NCI-H2171 treated with DMSO at 0.1 percent for 48 hours (cell line): ENCODE measurements at places on chromosomes 5 and 9.
A peak's percentile ranks its signal among the peaks of the same experiment; 100 is the strongest.

GRCh38 chr5:1510151-1510561 is 13.6 kb downstream of the LPCAT1 start:
- DNase-seq: no peak

DNA sequence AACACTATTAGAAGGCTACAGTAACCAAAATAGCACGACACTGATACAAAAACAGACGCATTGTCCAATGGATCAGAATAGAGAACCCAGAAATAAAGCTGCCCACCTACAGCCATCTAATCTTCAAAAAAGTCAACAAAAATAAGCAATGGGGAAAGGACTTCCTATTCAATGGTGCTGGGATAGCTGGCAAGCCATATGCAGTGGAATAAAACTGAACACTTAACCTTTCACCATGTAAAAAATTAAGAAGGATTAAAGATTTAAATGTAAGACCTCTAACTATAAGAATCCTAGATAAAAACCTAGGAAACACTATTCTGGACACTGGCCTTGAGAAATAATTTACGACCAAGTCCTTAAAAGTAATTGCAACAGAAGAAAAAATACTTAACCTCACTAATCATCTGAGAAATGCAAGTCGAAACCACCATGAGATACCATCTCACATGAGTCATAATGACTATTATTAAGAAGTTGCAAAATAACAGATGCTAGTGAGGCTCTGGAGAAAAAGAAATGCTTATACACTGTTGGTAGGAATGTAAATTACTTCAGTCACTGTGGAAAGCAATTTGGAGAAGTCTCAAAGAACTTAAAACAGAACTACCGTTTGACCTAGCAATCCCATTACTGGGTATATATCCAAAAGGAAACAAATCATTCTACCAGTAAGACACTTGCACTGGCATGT is 203.3 kb upstream of the CDH9 start:
- DNase-seq: no peak

DNA sequence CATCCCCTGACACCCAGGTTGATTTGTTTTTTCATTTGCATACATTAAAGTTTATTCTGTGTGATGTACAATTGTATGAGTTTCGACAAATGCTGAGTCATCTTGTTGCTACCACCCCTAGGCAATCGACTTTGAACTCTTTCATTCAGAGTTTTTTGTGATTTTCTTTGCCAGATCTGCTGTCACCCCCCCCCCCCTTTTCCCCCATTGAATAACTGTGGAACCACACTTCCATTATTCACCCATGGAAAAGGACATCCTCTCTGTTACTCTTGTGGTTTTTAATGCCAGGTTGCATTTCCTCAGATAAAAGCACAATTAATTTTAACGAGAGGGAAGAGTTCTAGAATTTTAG is 13.7 kb upstream of the FAM120AOS start:
- DNase-seq: no peak

DNA sequence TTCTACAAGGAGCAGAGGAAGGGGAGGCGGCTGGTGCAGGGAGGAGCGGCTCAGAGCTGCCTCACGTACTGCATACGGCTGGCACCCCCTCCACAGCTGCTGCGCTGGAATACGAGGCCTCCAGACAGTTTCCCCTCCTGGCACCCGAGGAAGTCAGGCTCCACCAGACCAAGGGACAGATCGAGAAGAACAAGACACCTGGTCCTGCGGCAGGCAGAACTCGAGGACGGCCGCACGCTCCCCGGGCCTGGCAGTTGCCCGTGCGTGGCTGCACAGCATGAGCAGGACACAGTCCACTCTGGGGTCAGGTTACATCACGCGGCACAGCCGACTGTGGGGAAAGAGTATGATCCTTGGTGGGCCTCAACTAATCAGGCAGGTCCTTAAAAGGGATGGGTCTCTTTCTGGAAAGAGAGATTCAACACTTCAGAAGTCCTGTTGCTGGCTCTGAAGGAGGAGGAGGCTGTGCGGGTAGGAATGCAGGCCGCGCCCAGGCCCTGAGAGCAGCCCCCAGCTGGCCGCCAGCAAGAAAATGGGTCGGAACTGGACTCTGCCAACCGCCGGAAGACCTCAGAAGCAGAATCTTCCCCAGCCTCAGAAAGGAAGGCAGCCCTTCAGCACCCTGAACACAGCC is 11.6 kb downstream of the UBAC1 start:
- peak; percentile 36 for DNase-seq

DNA sequence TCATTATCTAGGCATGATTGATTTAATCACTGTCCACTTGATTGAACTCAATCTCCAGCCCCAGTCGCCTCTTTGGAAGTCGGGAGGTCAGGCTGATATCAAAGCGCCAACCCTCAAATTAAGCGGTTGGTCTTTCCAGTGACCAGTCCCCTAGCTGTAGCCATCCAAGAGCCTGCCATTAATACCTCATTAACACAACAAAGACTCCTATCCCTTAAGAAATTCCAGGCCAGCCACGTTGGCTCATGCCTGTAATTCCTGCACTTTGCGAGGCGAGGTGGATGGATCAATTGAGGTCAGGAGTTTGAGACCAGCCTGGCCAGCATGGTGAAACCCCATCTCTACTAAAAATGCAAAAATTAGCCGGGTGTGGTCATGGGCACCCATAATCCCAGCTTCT is 27.4 kb upstream of the GCNT1 start:
- no peak for DNase-seq

- DNase-seq: no peak
These were observed 46.8 kb downstream of the TMEM245 start for GRCh38 chr9:109072821-109073435.

DNA sequence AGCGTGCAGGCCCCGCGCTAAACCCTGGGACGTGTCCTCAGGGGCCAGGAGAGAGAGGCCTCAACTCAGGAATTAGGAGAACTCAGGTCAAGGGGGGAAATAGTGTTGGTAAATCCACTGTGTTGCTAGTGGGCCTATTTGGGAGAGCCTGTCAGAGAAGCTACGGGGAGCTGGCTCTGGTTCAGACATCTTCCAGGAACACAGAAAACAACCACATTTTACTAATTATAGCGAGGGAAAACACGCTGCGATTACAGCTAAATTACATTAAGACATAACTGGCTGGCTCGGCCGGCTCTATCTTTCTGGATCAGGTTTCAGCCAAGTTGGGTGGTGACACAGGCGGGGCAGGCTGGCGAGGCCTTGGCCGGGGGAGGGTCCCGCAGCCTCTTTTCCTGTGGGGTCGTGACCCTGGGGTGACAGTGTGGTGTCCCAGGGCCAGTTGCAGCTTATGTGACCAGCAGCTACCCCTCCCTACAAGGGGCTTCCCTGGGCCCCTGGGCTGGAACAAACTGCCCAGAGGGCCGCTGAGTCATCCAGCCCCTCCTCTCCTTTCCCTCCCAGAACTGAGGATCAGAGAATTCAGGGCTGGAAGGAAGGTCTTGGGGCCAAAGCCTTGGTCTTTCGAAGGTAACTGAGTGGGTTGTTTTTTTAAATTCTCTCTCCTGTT is 75.1 kb downstream of the FGF18 start:
- peak; percentile 39 for DNase-seq

- no peak for DNase-seq
These were observed 69.8 kb downstream of the ASTN2 start for GRCh38 chr9:117344892-117345660.

- no peak for DNase-seq
These were observed 75.0 kb downstream of the WNK2 start for GRCh38 chr9:93258818-93259489.

- peak; percentile 67 for DNase-seq
These were observed 99.8 kb downstream of the PPP2R2B start for GRCh38 chr5:146778795-146779194.

DNA sequence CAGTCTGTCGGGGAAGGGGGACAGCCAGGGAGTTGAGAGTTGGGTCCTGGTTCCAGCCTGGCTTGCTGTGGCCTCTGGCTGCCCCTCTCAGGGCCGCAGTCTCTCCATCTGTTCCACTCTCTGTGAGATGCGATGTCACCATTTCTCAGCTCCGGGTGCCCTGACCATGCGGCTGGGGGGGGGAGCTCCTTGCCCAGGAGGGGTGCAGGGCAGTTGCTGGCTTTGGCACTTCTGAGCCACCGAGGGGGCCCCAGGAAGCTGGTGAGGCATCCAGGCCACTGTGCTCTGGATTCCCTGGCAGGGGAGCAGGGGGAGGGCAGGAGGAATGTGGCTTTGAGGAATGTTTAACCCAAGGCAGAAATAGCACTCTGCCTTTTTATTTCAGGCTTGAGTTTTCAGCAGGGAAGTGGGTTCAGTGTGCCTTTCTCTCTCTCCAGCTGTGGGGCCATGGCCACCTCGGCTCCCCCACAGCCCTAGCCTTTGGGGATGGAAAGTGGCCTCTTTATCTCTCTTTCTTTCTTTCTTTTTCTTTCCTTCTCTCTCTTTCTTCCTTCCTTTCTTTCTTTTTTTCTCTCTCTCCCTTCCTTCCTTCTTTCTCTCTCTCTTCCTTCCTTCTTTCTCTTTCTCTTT is 11.0 kb downstream of the NCS1 start:
- DNase-seq: no peak

DNA sequence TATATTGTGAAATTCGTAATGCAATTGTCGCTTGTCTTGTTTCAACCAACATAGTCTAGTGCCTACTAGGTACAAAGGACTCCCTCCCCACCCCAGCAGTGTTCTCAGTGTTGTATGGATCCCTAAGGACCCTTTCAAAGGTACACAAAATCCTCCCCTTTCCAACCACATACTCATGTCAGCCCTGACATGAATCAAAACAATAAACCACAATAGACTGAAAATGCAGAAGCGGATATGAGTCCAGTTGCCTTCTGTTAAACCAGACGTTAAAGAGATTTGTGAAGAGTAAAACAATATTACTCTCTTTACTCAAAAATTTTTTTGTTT is 82.4 kb upstream of the IFNK start:
- no peak for DNase-seq

- no peak for DNase-seq
These were observed 18.6 kb upstream of the SMIM15 start for GRCh38 chr5:61180886-61181285.

DNA sequence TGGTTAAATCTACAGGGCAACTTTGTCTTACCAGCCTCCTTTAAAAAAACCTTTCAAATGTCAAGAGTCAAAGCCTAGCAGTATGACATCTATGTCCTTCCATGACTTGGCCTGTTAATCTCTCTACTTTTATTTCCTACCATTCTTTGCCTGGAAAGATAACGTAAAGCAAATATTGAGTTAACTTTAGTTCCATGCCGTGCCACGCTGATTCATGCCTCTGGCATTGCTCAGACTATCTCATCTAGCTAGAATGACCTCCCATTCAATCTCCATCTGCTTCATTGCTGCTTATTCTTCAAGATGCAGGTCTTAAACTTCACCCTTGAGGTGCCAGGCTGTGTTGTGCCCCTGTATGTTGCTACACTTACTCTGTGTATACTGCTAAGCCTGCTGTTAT is 729.8 kb downstream of the EFNA5 start:
- DNase-seq: no peak

DNA sequence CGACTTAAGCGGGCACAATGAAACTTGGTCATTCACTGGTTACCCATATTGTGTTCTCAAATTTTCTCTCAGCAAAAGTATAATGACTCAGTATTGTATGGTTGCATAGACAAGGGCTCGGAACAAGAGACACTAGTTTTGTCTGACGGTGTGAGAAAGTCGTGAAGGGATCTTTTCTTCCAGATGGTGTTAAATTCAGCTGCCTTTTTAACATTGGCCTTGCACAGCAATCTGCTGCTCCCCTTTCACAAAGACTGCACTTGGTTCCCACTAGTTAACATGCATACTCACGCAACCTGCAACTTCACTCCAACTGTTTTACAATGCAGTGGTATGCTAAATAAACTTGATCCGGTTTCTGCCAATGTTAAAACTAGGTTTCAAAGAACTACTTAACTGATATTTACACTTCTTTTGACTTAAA is 219.2 kb downstream of the MEF2C start:
- DNase-seq: no peak

DNA sequence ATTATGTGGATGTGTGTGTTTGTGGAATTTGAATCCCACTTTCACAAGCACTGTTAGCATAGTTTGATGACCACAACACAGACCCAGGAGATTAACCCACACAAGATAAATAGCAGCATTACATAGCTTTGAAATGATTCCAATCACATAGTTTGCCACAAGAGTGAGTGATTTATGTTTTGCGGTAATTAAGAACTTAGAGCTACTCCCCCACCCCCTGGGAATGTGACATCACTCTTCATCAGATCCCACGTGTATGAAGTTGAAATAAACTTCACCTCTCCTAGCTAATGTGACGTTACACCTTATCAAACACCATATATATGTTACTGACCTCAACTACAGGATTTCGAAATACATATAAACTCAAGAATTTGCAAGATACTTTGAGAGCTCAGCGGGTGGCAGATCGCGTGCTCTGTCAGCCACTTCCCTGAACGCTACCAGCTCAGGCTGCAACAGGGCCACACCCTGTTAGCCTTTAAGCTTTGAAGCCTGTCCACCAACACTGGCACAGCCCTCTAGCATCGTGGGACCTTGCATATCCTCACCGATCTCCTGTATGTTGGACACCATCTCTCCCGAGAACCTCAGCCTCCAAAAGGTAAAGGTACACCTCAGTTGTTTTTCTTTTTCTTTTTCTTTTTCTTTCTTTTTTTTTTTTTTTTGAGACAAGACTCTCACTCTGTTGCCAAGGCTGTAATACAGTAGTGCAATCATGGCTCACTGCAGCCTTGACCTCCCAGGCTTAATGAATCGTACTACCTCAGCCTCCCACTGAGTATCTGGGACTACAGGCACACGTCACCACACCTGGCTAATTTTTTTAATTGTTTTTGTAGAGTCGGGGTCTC is 1.7 kb upstream of the AGTPBP1 start:
- no peak for DNase-seq

DNA sequence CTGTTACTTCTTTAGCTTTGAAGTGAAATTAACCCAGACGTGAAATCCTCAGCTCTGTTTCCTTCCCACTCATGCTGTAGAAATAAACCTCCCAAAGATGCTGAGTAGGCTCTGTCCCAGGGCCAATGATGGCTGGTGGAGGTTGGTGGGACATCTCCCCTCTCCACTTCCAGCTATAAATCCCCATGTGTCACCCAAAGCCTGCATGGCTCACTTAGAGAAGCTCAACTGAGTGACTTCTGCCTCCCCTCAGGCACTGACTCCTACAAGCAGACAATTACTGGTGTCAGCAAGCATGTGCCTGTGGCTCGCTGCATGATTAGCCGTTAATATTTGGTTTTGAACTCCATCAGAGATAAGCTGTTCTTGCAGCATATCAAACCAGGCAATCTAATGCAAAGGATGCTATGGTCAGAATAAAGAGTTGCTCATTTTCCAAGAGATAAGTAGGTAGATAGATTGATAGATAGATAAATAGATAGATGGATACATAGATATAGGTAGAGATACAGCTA is 569.5 kb upstream of the WWC1 start:
- no peak for DNase-seq

GRCh38 chr5:151684690-151685361 is 1.9 kb downstream of the SPARC start:
- no peak for DNase-seq

DNA sequence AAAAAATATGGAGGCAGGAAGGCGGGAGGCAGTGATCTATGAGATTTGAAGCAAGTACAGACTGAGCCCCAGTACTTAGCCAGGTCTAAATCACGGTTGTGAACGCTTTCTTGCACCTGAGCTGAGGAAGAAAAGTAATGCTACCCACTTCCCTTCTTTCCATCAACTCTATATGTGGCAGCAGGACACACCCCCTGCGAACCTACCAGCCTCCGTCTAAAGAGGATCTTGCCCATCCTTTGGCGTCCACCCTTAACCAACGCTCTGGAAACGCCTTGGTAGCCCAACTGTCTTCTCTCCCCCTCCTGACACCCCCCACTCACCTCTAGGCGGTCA is 545 bp downstream of the HMGCS1 start:
- peak; percentile 58 for DNase-seq
